Activated B cell treated with CpG ODN at 0.5 μM for 24 hours (primary cell): ENCODE measurements at places on chromosomes 16 and 17. TPM values are rescaled to one million over a fixed set of nuclear protein-coding genes. Genes with fewer than 3 reads are reported as not detected.

DNA sequence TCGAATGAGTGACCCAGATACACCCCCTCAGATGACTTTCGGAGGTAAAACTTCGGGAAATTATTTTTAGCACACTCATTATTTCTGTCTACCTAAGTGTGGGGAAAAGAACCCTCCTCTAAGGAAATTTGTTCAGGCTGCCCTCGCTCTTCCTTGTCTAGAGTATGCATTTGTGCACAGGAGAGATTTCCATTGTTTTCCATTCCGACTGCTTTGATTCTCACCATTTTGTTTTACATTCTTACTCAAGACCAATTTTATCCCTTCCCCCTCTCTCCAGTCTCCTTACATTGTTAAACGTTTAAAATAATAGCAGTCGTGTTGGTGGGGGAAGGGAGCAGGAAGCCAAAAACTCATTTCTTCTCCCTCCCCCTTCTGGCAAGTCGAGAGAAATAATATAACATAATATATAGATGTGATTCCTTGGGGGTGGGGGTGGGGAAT lies 1.5 kb upstream of the CHD3 start:
- no peaks in the 10 kb centered on the region for H3K27me3 ChIP-seq
- peaks cover 22% of the 10 kb centered on the region for H3K36me3 ChIP-seq
- H3K4me3 ChIP-seq = no peak overlapping the region
- no peak overlapping the region for H3K27ac ChIP-seq

DNA sequence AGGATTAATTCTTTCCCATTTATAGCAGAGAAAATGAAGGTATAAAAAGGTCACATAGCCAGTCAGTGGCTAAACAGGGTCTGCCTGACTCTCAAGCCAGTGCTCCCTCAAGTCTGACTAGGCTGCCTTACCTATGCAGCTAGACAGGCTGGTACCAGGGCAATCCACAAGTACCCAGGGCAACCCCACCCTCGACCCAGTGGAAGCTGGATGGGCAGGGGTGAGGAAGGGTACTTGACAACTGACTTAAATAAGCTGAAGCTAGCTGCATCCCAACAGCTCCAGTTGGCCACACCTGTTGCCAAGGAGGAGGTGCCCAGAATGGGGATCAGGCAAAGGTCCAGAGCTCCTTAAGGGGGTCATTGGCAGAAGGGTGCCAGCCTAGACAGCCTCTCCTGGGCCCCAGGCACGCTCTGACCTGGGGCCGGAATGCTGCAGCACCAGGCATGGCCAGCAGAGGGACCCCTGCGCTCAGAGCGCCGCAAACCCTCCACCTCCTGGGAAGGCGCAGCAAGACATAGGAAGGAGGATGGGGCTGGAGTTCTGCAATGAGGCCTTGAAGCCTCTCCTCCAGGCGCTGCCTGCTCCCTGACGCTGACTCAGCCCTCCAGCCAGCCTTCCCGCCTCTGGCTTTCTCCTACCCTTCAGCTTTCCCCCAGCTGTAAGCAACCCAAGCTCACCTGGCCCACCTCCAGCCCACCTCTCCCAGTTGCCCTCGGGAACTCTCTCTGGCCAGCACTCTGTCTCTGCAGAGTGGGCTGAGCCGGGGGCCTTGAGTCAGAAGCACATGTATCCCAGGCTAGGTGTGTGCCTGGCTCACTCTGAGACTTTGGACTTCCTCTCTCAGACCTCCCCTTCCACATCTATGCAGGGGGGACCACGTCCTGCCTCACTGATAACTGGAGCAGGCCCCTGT lies 28.8 kb downstream of the MPP2 start:
- peak; percentile 73 for DNase-seq
- no peak overlapping the region for H3K27ac ChIP-seq
- no peaks in the 10 kb centered on the region for H3K4me1 ChIP-seq
- H3K4me3 ChIP-seq = no peak overlapping the region
- peaks cover 28% of the 10 kb centered on the region for H3K27me3 ChIP-seq
- H3K36me3 ChIP-seq = no peaks in the 10 kb centered on the region

KRTAP9-8 gene
- total RNA-seq = not detected in 2 replicates

CHRNE gene
- 0.38 and 0.66 TPM in 2 replicates for total RNA-seq

DNA sequence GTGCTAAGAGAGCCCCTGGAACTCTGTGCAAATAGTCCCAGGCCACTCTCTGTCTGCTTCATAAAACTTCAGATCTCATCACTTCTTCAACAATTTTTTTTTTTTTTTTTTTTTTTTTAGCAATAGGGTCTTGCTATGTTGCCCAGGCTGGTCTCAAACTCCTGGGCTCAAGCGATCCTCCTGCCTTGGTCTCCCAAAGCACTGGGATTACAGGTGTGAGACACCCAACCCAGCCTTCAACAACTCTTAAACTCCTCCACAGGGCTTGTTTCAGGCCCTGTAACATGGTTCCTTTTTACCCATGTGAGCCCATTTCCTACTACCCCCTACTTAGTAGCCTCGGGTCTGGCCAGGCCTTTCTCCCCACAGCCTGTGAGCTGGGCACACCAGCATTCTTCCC lies 39.3 kb upstream of the ICAM2 start:
- H3K27me3 ChIP-seq = no peaks in the 10 kb centered on the region
- H3K27ac ChIP-seq = no peak overlapping the region
- H3K36me3 ChIP-seq = peaks cover 2% of the 10 kb centered on the region
- H3K4me3 ChIP-seq = no peak overlapping the region
